ENCODE measurements at places on chromosomes 4 and X. TPM values are rescaled to one million over a fixed set of nuclear protein-coding genes. Genes with fewer than 3 reads are reported as not detected.

- no peak for DNase-seq
- H3K4me1 ChIP-seq: no peaks in the 10 kb centered on the region
- H3K4me3 ChIP-seq: no peak overlapping the region
- H3K36me3 ChIP-seq: no peaks in the 10 kb centered on the region
- H3K27ac ChIP-seq: no peak overlapping the region
- no peaks in the 10 kb centered on the region for H3K27me3 ChIP-seq
These were observed 89.3 kb downstream of the MAD2L1 start for GRCh38 chr4:119977076-119977940.

- DNase-seq: no peak
- H3K4me1 ChIP-seq: no peaks in the 10 kb centered on the region
- H3K27me3 ChIP-seq: no peaks in the 10 kb centered on the region
- no peak overlapping the region for H3K27ac ChIP-seq
These were observed 103.5 kb upstream of the FRMPD4 start for GRCh38 chrX:12034741-12035140.

DNA sequence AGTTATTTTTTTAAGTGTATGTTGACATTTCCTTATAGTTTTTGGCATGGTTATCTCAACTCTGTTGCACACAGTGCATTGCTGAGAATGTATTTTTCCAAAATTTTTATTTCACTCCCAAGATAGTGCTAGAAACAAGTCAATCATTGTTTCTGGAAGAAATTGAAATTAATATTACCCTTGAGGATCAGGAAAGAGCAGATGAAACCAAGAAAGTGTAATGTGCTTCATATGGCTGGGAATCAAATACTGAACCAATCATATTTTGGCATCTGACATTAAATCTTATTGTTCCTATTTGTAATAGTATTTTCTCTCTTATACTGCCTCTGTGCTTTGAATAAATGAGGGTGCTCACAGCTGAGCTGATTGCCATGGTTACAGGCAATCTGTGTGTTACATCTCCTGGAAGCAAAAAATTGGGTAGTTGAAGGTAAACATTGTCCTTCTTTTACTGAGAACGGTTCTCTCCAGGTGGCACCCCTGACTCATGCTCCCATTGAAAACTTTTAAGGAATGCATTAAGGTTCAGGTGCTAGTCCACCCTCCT, 358.2 kb upstream of the NR3C2 start:
- H3K27me3 ChIP-seq: no peaks in the 10 kb centered on the region
- no peaks in the 10 kb centered on the region for H3K4me1 ChIP-seq
- H3K27ac ChIP-seq: no peak overlapping the region
- H3K36me3 ChIP-seq: no peaks in the 10 kb centered on the region

GRCh38 chr4:71188156-71188640, 150.6 kb upstream of the SLC4A4 start:
- H3K27me3 ChIP-seq: peaks cover 13% of the 10 kb centered on the region
- H3K27ac ChIP-seq: no peak overlapping the region
- DNase-seq: no peak
- no peak overlapping the region for H3K4me3 ChIP-seq
- H3K4me1 ChIP-seq: peaks cover 21% of the 10 kb centered on the region
- no peaks in the 10 kb centered on the region for H3K36me3 ChIP-seq

DNA sequence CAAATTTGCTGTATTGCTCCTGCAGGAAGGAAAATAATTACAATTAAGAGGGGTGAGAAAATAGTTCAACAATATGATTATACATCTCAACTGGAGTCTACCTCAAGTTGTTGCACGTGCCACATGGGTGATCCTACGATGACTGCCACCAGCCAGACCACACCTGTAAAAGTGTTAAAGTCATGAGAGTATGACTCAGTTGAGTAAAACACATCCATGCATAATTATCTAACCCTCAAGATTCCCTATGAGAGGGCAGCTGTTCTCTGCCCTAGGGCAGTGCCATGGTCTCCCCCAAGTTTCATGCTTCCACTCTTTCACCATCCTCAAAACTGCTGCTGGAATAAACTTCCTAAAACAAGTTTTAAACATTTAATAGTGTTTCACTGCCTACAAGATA, 44.1 kb downstream of the QRFPR start:
- H3K4me3 ChIP-seq: no peak overlapping the region
- H3K27me3 ChIP-seq: no peaks in the 10 kb centered on the region
- no peak overlapping the region for H3K27ac ChIP-seq
- H3K36me3 ChIP-seq: no peaks in the 10 kb centered on the region
- DNase-seq: no peak

DNA sequence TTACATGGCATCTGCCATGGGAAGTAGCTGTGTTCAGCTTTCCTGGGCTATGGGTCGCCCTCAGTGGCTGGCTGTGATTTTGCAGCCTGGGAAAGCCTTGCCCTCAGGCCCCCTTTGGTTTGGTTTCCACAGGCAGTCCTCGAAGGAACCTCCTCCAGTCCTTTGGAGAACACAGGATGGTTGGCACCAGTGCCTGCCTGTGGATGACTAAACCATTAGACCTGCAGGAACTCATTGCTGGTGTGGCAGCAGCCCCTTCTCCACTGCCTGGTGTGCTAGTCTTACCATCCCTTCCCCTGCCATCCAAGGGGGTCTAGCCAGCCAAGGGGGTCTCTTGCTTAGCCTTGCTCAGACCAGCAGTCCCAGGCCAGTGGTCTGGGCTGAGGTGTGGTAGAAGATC, 71.4 kb upstream of the PJA1 start:
- no peaks in the 10 kb centered on the region for H3K36me3 ChIP-seq
- no peak overlapping the region for H3K27ac ChIP-seq
- H3K4me3 ChIP-seq: no peak overlapping the region
- no peaks in the 10 kb centered on the region for H3K27me3 ChIP-seq
- no peaks in the 10 kb centered on the region for H3K4me1 ChIP-seq
- DNase-seq: no peak

GRCh38 chr4:154485127-154485773, 6.3 kb downstream of the DCHS2 start:
- no peaks in the 10 kb centered on the region for H3K4me1 ChIP-seq
- H3K27me3 ChIP-seq: peaks cover 5% of the 10 kb centered on the region
- H3K27ac ChIP-seq: no peak overlapping the region
- no peaks in the 10 kb centered on the region for H3K36me3 ChIP-seq
- DNase-seq: no peak

GRCh38 chr4:69830560-69831269, 29.2 kb downstream of the SULT1E1 start:
- no peak overlapping the region for H3K27ac ChIP-seq
- DNase-seq: no peak
- no peak overlapping the region for H3K4me3 ChIP-seq
- no peaks in the 10 kb centered on the region for H3K4me1 ChIP-seq
- H3K27me3 ChIP-seq: no peaks in the 10 kb centered on the region

DNA sequence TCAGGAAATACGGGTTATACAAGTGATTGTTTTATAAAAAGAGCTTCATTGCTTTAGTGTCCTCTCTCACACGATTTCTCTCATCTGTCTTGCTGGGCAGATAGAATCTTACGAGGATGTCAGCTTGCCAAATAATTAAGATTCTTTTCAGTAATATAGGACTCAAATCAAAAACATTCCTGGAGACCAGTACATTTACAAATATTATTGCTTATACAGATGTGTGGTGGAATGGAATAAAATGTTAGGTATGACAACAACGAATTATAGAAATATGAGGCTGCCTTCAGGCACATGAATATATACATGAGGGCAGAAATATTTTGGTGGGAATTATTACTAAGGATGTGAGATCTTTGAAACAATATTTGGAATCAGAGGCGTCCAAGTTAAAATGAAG, 88.9 kb downstream of the GC start:
- H3K27me3 ChIP-seq: no peaks in the 10 kb centered on the region
- no peak overlapping the region for H3K27ac ChIP-seq
- no peaks in the 10 kb centered on the region for H3K36me3 ChIP-seq
- no peaks in the 10 kb centered on the region for H3K4me1 ChIP-seq
- DNase-seq: no peak
- H3K4me3 ChIP-seq: no peak overlapping the region

GRCh38 chr4:56958111-56958517, 19.3 kb downstream of the NOA1 start:
- no peaks in the 10 kb centered on the region for H3K27me3 ChIP-seq
- H3K36me3 ChIP-seq: peaks cover 9% of the 10 kb centered on the region
- DNase-seq: no peak
- no peak overlapping the region for H3K4me3 ChIP-seq
- H3K27ac ChIP-seq: no peak overlapping the region

DNA sequence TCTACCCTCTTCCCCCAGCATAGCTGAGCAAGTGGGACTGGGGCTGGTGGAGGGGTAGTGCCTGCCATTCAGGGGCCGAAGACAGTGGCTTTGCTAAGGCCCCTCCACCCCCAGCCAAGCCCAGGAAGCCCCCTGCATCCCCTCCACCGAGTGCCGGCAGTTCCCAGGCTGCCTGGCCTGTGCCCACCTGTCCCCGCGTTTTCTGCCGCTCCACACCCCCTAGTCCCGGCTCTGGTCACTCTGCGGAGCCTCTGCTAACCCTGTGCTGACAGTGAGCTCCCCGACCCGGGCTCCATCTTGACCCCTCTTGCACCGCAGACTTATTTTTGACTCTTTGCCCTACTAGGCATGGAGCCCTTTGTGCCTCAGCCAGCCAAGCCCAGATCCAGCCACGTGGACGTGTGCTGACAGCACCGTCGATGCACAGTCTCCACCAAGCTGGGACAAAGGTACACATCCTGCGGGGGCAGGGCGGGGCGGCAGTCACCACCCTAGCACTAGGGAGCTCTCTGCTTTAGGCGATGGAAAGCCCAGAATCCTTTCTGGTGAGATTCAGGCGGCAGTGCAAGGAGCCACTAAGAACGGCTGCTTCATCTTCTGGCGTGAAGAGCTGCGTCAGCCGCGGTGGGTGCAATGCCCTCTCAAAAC, 96.6 kb downstream of the PHKA2 start:
- H3K36me3 ChIP-seq: no peaks in the 10 kb centered on the region
- peak overlapping the region; percentile 28 for H3K27ac ChIP-seq
- DNase-seq: no peak
- H3K4me1 ChIP-seq: peaks cover 14% of the 10 kb centered on the region
- H3K27me3 ChIP-seq: no peaks in the 10 kb centered on the region
- H3K4me3 ChIP-seq: peak overlapping the region; percentile 56

DNA sequence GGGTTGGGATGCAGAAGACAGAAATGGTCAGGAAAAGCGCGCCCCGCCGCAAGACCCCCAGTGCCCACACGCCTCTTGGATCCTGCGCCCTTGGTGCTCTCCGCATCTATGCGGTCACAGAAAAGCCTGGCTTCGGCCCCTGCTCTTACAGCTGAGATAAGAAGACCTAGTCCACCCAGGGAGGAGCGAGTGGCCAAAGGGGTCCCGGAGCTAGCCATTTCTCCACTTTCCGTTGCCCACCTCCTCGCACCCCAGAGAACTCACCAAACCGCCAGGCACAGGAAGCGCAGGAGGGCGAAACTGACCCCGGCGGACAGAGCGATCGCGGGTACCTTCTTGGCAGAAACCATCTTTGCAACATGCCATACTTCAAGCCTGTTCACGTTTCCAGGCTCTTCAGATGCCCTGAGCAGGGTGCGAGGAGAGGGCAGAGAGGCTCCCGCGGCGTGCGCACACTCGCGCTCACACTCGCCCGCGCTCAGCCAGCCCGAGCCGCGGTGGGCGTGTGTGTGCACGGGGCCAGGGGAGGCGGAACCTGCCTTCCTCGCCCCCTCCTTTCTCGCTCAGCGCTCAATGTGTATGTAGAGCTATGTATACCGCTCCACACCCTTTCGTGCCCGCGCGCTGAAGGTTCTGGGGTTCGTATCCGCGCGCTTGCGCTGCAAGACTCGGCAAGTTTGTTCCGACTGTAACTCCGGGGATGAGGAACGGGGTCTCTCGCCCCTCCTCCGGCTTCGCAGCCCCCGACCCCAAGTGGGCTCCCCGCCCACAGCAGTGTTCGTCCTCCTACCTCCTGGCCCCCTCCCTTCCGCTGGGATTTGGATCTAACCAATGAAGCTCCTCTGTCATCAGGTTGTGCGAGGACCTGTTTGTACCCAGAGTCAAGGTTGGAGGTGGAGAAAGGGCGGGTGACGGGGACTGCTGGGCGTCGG, at the start of gene GABRA4:
GABRA4 (minus strand) TSS at position 507 of the 932 bp plus-strand sequence; CDS start at position 350, 157 bp downstream.
- H3K27me3 ChIP-seq: peaks cover 9% of the 10 kb centered on the region
- DNase-seq: no peak
- H3K27ac ChIP-seq: no peak within 1 kb of the TSS
- peaks cover 5% of the 10 kb centered on the region for H3K4me1 ChIP-seq
- H3K36me3 ChIP-seq: no peaks in the 10 kb centered on the region

DNA sequence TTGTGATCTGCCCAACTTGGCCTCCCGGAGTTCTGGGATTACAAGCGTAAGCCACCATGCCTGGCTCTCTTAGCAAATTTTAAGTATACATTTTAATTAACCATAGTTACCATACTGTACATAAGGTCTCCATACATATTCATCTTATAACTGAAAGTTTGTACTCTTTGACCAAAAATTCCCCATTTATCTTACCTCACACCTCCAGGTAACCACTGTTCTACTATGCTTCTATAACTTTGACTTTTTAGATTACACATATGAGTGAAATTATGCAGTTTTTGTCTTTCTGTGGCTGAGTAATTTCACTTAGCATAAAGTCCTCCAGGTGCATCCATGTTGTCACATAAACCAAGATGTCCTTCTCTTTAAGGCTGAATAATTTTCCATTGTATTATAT, 17.4 kb downstream of the C4orf51 start:
- H3K4me1 ChIP-seq: no peaks in the 10 kb centered on the region

GRCh38 chr4:88746206-88746605, 48.6 kb upstream of the NAP1L5 start:
- no peak overlapping the region for H3K4me3 ChIP-seq
- no peak overlapping the region for H3K27ac ChIP-seq
- no peak for DNase-seq
- peaks cover 15% of the 10 kb centered on the region for H3K36me3 ChIP-seq
- no peaks in the 10 kb centered on the region for H3K27me3 ChIP-seq
- H3K4me1 ChIP-seq: no peaks in the 10 kb centered on the region

GRCh38 chr4:123495530-123495929, 98.9 kb downstream of the SPRY1 start:
- no peak for DNase-seq
- no peak overlapping the region for H3K27ac ChIP-seq
- no peaks in the 10 kb centered on the region for H3K36me3 ChIP-seq
- H3K4me1 ChIP-seq: no peaks in the 10 kb centered on the region
- H3K27me3 ChIP-seq: no peaks in the 10 kb centered on the region
- H3K4me3 ChIP-seq: no peak overlapping the region

GRCh38 chr4:66489370-66489769, 819.1 kb upstream of the EPHA5 start:
- DNase-seq: no peak
- H3K36me3 ChIP-seq: no peaks in the 10 kb centered on the region
- no peaks in the 10 kb centered on the region for H3K4me1 ChIP-seq
- H3K4me3 ChIP-seq: no peak overlapping the region
- H3K27me3 ChIP-seq: no peaks in the 10 kb centered on the region

- H3K4me1 ChIP-seq: no peaks in the 10 kb centered on the region
- no peaks in the 10 kb centered on the region for H3K36me3 ChIP-seq
- no peak overlapping the region for H3K27ac ChIP-seq
- DNase-seq: no peak
These were observed 59.0 kb upstream of the HELT start for GRCh38 chr4:184959309-184959708.

Gene GRIA2
- total RNA-seq: not detected

Gene BTC
- total RNA-seq: not detected

Gene PITX2
- total RNA-seq: not detected

Gene IL3RA
- total RNA-seq: not detected

Gene CHST7
- total RNA-seq: 11.4 TPM

Gene IGFBP7
- total RNA-seq: not detected
